Stimulated activated CD8-positive, alpha-beta memory T cell treated with anti-CD3 and anti-CD28 coated beads, Interleukin-15, amount 100 ng/mL, for 24 hours (primary cell): ENCODE measurements at places on chromosomes 3 and 15.
A peak's percentile ranks its signal among the peaks of the same experiment; 100 is the strongest.

GRCh38 chr3:71655061-71655460, 70.1 kb downstream of the EIF4E3 start:
- DNase-seq: no peak

- DNase-seq: no peak
Measured at GRCh38 chr3:11982341-11982941, 21.7 kb upstream of the SYN2 start.

- peak; percentile 52 for DNase-seq
Measured at GRCh38 chr15:34038023-34038870, 757 bp downstream of the AVEN start.

GRCh38 chr3:80018375-80018774, 250.6 kb upstream of the ROBO1 start:
- no peak for DNase-seq

GRCh38 chr3:14406766-14407165, 4.4 kb downstream of the SLC6A6 start:
- DNase-seq: no peak

GRCh38 chr3:33144433-33144832, 30.6 kb downstream of the CRTAP start:
- no peak for DNase-seq

GRCh38 chr3:38111201-38111600, 25.7 kb downstream of the ACAA1 start:
- no peak for DNase-seq

- DNase-seq: no peak
Measured at GRCh38 chr3:24415824-24416223, 78.8 kb downstream of the THRB start.

DNA sequence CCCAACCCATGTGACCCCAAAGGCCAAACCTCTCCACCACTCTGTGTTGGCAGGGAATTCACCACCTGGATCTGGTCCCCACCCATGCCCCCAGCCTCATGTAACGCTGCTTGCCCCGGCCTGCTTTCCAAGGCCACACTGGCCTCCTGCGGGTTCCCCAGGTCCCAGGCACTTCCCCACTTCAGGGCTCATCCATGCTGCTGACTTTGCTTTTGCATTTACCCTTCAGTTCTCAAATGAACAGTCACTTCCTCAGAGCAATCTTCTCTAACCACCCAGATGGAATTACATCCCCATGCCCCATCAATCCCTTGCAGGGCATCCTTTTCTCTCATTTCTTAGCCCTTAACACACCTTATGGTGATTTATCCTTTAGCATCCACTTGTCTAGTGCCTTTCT, 9.2 kb downstream of the DAPK2 start:
- DNase-seq: no peak

- DNase-seq: no peak
Measured at GRCh38 chr3:106491796-106492195, 623.0 kb upstream of the CBLB start.

DNA sequence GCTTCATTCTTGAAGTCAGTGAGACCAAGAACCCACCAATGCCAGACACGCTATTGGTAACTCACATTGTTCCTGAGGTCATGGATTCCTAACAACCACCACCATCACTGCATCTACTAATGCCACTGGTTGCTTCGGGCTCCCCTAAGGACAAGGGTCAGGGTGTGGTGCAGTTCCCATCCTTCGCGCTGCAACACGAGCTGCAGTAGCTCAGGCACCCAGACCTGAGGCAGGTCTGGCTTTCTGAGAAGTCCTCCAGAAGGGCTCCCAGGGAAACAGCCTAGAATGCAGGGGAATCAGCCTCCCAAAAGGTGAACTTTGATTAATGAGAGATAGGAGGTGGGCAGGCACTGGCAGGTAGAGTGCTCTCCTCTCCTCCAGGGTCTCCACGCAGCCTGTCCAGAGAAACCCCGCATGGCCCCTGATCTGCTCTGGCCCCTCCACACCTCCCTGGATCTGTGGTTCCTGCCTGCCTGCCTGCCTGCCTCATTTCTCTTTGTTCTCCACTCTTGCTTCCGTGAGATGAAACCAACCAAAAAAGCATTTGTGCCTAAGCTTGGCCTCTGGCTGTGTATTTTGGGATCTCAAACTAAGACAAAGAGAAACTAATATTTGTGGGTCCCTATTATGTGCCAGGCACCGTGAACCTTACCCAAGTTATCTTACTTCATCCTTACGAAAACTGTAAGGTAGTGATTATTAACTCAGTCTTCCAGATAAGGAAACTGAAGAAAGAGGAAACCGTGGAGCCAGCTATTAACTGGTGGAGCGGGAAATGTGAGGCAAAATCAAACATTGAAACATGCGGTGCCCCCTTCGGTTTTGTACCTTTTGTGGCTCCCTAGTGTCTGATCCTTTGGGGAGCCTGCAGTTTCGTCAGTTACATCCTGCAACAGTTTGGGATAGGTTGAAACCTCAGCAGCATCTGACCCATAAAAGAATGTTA, 43.9 kb upstream of the USP3 start:
- no peak for DNase-seq

DNA sequence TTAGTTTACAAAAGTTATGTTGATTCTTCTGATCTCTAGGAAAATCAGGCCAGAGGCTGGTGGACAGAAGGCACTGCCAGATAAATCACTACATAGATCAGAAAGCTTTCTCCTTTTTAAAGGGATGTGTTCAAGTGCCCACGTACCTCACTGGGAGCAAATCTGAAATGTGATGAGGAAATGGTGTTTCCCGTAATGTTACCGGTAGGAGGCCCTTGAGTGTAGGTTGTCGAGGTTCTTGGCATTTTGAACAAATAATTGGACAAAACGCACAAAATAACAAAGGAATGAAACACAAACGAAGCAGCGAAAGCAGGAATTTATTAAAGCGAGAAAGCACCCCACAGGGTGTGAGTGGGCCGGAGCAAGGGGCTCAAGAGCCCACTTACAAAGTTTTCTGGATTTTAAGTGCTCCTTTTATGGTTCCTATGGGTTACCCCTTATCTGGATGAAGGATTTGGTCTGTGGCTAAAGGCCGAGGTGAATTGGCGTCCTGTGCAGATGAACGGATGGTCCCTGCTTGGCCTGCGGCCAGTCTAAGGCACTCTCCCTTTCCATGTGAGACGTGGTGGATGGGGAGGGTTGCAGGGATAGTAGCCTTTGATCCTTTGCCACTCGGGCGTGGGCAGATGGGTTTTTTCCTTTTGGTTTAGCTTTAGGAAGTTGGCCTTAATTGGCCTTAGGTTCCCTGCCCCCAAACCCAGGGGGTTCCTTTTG, 1.0 kb downstream of the SNX1 start:
- no peak for DNase-seq

DNA sequence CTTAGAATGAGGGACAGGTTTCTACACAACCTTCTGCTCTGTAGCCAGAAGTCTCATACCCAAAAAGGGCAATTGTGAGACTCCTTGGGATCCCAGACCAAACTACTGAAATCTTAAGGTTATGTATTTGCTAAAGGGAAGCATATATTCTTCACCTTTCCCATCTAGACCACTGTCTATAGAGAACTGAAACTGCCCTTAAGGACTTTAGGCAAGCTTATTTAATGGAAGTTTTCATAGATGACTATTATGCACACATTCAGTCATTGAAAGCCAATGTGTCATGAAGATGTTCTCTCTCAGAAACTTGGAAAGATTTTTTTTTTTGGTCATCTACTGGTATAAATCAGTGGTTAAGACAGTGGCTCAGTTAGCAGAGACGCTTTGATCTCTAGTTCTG, 365.3 kb downstream of the MCTP2 start:
- no peak for DNase-seq

DNA sequence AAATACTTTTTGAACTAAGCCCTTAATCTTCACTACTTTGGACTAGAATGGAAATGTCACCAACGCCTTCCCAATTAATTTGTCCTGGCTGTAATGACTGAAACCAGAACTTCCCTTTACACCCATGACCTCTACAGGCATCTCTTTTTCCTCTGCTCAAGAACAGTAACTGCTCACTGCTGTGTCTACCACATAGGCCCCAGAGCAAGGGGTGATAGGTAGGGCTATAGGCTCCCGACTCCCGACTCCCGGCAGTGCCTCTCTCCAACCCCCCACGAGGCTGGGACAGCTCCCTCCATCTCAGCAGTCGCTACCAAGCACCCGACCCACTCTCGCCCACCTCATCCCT, 384 bp upstream of the LEKR1 start:
- DNase-seq: no peak

DNA sequence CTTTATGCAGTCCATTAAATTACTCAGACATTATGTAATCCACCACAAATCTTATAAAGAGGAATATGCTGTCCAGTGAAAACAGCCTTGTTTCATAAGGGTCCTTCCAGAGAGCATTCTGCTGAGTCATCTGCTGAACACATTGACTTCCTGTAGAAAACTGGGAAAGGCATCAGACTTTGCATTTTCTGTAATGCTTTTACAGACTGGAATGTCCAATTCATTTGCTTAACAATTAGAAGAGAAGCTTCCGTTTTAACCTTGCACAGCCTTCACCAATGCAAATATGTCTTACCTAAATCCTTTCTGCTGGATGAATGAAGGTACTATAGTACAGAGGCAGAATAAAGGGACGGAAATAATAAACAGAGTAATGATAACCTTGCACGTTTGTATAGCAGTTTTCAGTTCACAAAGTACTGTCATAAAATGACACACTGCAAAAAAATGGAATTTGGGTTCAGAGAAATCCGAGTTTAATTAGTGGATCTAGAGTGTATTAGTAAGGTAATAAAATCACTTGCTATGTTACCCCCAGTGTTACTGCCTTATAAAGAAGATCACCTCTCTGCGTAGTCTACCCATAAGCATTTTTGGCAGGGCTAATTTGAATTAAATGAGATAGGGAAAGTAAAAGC, 301.5 kb downstream of the PYDC2 start:
- no peak for DNase-seq

- no peak for DNase-seq
Measured at GRCh38 chr3:123082370-123083065, 15.7 kb downstream of the PDIA5 start.

- no peak for DNase-seq
Measured at GRCh38 chr3:12040902-12041301, 36.7 kb downstream of the SYN2 start.

DNA sequence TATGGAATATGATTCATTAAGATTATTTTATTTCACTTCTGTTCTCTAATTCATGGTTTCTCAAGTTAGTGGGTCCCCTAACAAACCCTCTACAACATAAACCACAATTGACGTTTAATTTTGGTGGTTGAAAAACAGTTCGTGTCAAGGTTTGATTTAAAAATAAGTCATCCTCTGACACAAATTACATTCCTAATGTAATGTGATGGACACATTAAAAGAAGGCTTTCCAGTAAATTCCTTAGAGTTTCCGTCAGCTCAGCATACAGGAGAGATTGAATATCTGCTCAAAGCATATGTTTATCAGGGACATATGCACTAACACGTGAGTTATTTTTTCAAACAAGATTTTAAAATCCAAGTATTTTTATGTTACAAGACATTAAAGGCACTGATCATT, 626.5 kb upstream of the ADAMTS9 start:
- DNase-seq: no peak

DNA sequence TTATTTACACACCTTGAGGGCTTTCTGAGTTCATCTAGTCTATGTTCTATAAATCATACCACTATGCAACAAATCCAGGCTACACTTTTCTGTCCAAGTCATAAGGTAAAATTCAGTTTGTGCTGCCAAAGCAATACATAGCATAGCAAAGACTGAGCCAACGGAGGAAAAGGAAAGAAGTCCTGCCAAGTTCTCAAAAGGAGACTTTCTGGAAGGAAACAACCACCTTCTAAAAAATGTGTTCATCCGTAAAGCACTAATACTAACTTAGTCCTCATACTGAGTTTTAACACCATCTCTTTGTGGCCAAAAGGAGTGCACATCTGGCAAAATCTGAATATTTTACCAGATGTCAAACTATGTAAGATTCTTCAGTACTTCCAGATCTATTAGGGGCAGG, 620.2 kb downstream of the RBMS3 start:
- DNase-seq: no peak

DNA sequence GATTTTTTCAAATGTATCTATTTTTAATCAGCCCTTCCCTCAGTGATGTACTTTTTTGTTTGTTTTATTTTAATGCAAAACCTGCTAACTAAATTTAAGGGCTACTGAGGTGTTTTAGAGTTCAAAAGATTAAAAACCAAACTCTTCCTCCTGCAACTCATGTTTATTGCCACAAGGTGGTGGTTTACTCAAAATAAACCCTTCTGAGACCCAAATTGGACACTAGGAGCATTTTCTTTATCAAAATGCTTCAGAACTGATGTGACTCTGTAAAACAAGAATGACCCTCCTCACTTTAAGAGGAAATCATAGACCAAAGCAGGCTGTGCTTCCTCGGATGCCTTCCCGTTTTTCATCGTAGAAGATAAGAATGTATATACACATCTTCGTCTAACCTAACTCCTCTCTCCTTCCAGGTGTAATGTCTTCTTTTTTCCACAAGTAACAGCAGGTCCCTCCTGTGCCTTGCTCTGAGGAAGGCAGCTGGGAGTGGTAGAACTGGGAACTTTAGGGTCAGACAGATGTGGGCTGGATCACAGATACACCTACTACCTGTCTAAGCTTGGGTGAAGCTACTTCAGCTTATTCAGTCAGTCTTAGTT, 2.9 kb upstream of the NME9 start:
- no peak for DNase-seq

DNA sequence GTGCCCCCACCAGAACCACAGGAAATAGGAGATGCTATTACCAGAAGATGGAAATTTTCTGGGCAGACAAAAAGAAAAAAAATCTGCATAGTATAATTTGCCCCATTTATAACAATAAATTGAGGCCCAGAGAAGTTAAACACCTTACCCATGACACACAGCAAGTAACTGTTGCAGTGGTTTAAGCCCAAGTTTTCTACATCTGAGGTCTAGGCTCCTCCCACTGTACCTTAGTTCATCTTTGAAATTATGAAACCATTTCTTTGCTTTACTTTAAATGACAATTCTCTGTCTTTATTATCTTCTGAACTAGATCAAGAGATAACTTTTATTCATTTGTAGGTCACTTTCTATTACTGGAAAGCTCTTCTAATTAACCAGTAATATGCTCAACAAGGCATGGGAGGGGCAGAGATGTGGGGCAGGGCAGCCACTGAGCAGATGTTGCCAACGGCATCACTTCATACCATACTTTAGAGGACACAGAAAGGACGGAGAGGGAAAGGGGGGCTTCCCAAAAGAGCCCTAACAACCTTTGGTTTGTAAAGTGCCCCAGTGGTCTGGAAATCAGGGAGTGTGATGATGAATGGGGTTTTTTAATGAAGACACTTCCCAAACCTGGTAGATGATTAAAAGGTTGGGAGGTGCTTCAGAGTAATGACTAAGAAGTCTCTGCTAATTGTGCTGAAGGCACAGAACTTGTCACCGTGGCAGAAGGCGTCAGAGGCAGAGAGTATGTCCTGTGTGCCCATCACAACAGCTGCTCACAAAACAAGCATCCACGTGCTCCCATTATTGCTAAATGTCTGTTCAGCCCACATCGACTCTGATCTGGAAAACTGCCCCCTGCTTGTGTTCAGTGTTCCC, 342.5 kb downstream of the SHQ1 start:
- no peak for DNase-seq

GRCh38 chr3:101643861-101644613, 32.9 kb downstream of the ZBTB11 start:
- no peak for DNase-seq
